ENCODE measurements at places on chromosomes 7 and 10.

- no peak for DNase-seq
Measured at GRCh38 chr10:15842556-15843169, 17.6 kb downstream of the MINDY3 start.

DNA sequence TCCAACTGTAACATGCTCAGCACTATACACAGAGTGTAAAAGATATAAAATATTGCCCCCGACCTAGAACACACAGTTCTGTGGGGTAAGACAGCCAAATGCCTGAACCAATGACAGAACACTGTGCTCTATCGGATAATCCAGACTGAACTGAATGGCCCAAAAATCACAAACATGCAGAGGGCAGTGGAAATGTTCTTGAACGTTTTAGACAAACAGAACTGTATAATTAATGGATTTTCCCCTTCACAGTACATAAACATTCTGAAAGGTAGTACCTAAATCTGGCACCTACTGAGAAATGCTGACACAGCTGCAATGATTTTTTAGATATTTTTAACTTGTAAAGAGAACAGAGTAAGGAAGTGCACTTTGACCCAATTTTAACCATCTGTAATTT lies 33.4 kb downstream of the PARD3 start:
- DNase-seq = no peak

- DNase-seq = no peak
Measured at GRCh38 chr7:112192236-112193154, 13.7 kb downstream of the DOCK4 start.

GRCh38 chr7:75655536-75655935 lies 83.2 kb downstream of the HIP1 start:
- DNase-seq = no peak

- DNase-seq = no peak
Measured at GRCh38 chr10:71070741-71071140, 141.6 kb upstream of the UNC5B start.

DNA sequence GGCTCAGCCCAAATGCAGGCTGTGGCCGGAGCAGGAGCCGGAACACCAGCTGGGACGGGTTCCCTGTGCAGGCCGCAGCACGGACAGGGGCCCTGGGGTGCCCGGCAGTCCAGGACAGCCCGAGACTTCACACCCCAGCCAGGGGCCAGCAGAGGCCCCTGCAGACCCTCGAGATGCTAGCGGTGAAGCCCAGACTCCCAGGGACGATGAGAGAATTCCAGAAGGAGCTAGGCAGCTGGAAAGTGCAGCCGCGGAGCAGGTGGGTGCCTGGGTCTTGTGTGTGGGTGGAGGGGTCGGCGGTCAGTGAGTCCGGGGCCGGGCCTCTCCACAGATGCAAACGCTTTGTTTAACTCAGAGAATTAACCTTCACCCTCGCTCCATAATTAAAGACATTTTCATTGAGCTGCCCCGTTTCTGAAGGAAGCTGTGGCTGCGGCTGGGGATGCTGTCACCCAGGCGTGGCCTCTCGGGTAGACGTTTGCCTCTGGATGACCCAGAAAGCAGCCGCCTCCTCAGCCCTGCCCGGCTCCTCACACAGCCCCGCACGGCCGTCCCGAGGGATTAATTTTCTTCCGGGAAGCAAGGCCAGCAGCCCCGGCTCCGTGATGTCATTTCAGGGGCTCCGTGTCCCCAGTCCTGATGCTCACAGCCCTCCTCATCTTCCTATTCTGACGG lies 26.5 kb downstream of the KNDC1 start:
- no peak for DNase-seq

- DNase-seq = no peak
Measured at GRCh38 chr10:68897336-68897741, 3.8 kb upstream of the DDX50 start.

DNA sequence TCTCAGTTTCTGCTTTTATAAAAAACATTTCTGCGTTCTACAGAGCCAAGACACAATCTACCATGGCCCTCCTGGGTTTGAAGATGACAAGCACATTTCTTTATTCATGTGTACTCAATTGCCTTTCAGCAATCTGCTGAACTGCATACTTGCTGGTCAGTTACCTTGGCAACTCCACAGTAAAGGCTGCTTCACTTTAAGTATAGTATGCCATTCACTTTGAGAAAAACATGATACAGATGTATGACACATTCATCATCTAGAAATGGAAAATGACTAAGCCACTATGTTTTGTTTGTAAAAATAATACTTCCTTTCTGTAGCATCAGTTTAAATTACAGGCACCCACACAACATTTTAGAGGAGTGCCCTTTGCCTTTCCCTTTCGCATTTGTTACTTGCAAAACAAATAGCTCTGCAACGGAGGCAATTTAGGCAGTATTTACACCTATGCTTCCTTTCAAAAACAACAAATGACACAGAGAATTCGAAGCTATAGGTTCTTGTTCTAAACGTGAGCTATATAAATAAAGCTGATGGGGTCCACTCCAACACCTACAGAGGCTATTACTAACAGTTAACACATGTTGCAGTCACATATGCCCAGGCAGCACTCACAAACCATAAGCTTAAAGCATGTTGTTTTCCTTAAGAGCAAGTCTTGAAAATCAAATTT lies 23.5 kb downstream of the SGCE start:
- DNase-seq = no peak

GRCh38 chr7:209906-210305 lies 17.5 kb downstream of the FAM20C start:
- DNase-seq = no peak

DNA sequence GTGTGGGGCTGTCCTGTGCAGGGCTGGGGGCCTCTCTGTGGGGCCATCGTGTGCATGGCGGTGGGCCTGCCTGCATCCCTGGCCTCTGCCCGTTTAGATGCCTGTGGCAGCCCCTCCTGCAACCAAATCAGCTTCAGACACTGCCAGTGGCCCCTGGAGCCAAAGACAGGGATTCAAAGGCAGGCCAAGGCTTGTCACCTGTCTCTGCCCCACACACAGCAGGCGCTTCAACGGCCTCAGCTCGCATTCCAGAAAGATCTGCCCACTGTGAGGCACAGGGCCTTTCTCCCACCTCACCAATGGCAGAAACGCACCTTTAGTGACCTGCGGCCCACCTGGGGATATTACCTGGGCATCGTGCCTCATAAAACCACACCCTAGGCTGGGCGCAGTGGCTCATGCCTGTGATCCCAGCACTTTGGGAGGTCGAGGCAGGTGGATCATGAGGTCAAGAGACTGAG lies 46.0 kb downstream of the INSIG1 start:
- DNase-seq = no peak

GRCh38 chr10:69242852-69243212 lies 22.7 kb downstream of the HKDC1 start:
- DNase-seq = no peak

DNA sequence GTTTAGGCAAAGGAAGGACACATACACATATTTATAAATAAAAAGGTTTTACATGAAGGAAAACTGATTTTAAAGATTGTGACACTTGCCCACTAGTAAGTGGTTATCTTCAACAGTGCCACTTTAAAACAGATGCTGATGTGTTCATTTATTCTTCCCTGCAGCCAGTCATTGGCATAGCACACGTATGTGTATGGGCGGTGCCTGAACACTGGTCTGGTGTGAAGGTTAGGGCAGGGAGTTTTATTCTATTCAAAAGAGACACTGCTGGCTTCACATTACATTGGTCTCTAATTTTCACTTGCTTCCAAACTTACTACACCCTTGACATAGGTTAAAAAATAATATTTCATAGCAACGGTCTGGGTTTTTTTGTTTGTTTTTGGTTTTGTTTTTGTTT lies 57.9 kb downstream of the NOD1 start:
- no peak for DNase-seq

GRCh38 chr7:55024776-55025175 lies 6.0 kb downstream of the EGFR start:
- DNase-seq = no peak

DNA sequence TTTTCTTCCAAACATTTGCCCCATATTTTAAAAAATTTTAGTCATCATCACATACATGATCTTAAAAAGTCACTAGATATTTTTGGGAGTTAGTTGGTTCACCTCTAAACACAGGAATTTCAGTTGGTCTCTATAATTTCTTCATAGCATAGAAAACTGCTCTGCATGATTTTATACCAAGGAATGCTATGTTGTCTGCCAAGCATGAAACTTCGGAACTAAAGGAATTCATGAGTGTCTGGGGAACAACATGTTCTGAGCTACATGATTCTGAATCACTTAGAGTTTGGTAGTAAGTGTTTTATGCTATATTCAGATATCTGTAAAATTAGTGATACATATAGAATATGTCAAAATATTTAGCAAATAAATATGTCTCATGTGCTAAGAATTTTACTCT lies 957.8 kb downstream of the GATA3 start:
- no peak for DNase-seq

DNA sequence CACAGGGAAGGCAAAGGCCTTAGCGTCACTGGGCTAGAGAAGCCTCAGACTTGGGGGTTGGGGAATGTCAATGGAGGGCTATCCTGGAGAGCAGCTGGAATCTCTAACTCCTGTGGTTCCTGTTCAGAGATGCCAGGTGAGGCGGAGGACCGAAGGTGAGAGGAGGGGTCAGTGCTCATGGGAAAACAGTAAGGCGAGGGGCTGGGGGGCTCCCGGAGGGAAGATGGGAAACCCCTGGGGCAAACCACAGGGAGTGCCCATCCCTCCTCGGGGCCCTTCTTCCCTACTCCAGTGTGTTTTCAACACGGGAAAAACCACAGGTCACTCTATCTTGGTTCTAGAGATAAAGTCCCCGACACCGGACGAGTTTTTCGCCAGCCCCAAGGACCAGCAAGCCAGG lies 3.3 kb downstream of the LRCH4 start:
- no peak for DNase-seq

GRCh38 chr10:124671486-124672075 lies 72.6 kb downstream of the FAM53B start:
- DNase-seq = no peak

- no peak for DNase-seq
Measured at GRCh38 chr10:6300106-6300783, 97.5 kb downstream of the PFKFB3 start.

- no peak for DNase-seq
Measured at GRCh38 chr7:141590666-141591065, 39.5 kb downstream of the AGK start.

DNA sequence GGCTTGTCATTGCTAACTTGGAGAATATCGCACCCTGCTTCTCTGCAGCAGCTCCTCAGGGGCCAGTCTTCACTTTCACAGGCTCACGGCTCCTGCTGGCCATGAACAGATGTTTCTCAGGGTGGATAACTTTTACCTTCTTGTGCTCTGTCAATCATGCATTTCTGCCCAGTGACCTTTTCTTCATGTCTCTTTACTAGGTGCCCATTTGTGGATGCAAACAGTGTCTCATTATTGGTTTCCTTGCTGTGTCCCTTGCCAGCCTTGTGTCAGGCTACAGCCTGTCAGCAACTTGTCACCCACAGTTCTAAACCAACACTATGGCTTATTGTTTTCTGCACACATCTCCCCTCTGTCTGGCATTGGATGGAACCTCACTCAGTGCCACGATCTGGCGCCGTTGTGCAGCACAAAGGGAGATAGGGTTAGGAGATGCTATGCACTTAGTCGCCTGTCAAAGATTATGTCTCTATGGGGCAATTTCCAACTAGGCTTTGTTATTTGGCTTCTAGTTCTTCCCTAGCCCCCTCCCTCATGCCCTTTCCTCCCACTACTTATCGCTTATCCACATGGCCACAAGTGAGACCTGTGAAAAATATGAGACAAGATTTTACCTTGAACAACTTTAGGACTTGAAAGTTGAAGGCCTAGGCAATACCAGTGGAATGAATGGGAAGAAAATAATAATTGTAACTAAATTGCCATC lies 45.7 kb upstream of the NXPH1 start:
- no peak for DNase-seq

- DNase-seq = no peak
Measured at GRCh38 chr7:98137826-98138151, 31.1 kb downstream of the LMTK2 start.

- DNase-seq = no peak
Measured at GRCh38 chr10:10396601-10397000, 621.1 kb upstream of the CELF2 start.

DNA sequence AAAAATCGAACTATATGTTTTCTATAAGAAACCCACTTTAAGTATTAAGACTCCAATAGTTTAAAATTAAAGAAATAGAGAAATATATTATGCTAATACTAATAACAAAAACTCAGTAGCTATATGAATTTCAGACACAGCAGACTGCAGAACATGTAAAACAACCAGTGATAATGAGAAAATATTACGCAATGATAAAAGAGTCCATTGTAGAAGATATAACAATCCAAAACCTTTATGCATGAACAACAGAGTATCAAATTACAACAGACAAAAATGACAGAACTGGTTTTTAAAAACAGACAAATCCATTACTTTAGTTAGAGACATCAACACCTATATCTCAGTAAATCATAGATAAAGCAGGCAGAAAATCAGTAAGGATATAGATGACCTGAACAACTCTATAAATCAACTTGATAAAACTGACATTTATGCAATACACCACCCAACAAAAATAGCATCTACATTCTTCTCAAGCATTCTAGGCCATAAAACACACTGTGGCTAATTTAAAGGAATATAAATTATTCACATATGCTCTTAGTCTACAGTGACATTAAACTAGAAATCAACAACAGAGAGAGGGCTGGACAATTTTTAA lies 669.5 kb upstream of the GHITM start:
- DNase-seq = no peak

DNA sequence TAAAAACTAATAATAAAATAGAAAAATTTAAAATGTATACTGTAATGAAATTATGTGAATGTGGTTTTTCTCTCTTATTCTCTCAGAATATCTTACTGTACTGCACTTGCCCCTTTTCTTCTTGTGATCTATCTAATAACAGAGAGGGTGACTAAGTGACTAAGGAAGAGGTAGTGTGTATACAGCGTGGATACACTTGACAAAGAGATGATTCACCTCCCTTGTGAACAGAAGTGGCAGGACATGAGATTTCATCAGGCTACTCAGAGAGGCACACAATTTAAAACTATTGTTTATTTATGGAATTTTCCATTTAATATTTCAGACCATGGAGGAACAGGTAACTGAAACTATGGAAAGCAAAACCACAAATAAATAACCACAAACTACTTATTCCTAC lies 806.6 kb upstream of the GHITM start:
- no peak for DNase-seq

DNA sequence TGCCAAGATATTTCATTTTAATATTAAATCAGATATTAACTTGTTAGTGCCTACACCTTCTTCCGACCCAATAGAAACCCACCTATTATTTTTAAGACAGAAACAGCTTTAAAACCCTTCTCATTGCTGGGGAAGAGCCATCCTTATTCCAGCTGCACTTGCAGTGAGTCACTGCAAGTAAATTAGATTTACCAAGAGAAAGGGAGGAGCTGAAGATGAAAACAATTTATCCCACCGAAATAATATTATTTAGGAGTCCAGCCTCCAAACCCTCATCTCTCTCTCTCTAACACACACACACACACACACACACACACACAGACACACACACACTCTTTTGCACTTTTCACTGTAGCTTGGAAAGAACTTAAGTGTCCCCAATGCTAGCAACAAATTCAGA lies 26.9 kb downstream of the TWIST1 start:
- no peak for DNase-seq

DNA sequence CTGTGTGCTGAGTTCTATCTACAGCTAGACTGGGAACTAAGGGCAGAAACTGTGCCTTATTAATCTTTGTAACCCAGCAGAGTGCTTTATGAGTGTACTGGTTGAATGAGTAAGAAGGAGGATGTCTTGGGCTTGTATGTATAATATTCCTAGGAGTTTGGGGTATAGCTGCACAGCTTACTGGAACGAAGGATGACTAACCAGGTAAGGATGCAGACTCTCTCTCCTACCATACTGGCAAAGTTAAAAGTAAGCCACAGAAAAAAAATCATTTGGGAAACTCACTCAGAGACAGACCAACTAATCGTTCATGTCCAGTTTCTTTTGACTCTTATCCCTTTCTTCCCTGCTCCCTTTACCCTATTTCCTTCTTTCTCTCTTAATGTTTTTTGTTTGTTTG lies 1.4 kb upstream of the DHTKD1 start:
- no peak for DNase-seq

All from central memory CD8-positive, alpha-beta T cell (primary cell).